ENCODE measurements at places on chromosomes 3 and 15.

DNA sequence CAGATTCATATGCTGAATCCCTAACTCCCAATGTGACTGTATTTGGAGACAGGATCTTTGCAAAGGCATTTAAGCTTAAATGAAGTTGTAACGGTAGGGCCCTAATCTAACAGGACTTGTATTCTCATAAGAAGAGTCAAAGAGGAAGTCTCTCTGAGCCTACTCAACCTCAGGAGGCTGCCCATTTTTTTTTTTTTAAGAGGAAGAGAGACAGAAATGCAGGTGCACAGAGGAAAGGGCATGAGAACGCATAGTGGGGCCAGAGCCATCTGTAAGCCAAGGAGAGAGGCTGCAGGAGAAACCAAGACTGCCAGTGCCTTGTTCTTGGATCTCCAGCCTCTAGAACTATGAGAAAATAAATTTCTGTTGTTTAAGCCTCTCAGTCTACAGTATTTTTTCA lies 28.4 kb downstream of the ZNF860 start:
- DNase-seq = no peak

DNA sequence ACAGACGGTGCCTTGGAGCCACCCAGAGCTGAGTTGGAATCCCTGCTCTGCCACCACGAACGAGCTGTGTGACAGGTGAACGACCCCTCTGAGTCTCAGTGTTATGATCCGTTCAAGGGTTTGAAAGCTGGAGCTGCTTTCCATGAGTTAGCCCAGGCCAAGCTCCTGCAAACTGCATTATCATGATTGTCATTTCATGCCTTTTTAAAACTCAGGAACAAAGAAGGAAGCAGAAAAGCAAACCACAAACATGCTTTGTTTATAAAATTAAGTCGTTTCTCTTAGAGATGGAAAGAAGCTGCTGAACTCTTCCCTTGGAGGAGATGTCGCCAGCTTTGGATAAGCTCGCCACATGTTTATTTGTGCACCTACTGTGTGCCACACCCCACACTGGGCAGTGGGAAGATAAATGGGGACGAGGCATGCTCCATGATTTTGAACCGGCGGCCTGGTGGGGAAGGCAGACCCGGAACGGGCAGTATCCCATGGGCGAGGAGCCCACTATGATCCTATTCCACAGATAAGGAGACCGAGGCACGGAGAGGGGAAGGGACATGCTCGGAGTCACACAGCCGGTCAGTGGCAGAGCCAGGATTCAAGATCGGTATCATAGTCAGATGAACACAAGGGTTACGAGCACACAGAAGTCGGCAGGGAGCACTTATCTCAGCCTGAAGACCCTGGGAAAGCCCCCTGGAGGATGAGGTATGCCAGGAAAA lies 15.9 kb downstream of the HRH1 start:
- no peak for DNase-seq

DNA sequence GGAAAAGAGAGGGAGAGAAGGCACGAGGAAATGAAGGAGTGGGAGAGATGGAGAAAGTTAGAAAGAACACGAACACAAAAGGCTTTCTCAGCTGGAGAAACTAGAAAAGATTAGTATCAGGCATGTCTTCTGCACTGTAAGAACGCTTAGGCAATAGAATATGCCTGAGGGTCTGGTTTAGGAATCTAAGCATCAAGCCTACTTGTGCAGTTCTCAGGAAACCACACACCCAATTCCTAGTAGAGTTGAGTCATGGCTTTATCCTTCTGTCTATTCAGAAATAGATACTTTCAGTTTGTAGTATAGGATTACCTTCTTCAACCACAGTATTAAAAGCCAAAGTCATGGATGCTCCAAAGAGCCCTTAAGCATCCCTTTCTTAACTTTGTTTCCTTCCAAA lies 969.4 kb downstream of the NTRK3 start:
- DNase-seq = no peak

- no peak for DNase-seq
These were observed 20.7 kb upstream of the SSR3 start for GRCh38 chr3:156575641-156576040.

DNA sequence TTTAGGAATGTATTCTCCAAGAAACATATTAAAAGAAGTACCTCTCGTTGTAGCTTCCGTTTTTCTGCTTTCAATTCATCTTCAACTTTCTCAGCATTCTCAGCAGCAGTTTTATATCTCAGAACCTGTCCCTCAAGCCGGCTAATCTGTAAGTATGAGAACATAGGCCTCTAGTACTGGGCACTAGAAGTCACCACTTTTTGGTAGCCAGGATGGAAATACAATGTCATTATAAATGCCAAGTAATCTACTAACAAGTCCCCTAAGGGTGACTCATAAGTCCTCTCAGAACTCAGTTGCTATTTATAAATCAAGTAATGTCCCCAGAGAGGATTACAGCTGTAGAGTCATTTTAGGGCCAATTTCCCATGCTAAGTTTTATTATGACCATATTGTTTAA lies 61.1 kb downstream of the MLH1 start:
- DNase-seq = no peak

- DNase-seq = no peak
These were observed 12.1 kb downstream of the PRKCD start for GRCh38 chr3:53173107-53173506.

DNA sequence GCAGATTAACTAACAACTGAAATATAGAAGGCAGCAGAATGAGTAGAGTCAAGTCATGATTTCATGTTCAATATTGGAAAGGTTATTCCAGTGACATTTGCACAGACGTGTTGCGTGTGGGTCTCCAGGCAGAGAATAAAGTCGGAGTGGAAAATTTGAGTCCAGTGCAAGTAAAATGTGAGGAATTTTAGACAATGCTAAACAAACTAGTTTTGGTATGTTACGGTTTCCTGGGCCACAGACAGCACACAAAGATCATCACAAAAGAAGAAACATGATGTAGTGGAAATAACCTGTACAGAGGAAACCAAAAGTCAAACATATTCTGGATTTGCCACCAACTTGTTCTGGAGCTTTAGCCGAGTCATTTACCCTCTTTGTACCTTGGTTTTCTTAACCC lies 367 bp downstream of the OR4F6 start:
- no peak for DNase-seq

DNA sequence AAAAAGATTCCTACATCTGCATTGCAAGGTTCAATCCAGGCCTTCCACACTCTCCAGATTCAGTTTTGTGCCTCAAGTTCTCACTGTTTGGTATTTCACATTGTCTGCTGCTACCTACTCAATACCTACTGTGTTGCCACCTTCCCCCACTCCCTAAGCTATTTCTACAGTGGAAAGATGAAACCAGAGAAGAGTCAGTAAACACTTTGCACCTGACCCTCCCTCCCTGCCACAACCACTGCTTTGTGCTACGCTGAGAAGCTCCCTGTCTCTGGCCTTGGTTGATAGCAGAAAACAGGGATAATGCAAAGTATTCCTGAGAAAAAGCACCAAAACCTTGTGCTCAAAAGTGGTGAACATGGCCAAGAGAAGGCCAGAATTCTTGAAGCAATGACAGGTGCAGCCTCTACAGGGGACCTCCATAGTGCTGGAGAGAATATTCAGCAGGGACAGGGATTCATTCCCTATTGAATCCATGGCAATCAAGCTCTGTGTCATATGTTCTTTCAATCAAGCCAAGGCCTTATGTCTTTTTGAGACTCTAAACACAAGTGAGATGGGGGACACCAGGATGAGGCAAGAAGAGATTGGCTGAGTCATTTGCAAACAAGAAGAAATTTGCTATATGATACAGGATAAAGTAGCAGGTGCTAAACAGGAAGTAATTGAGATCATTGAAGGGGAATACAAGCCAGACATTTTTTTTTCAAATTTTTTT lies 83.5 kb upstream of the LIPC start:
- no peak for DNase-seq

DNA sequence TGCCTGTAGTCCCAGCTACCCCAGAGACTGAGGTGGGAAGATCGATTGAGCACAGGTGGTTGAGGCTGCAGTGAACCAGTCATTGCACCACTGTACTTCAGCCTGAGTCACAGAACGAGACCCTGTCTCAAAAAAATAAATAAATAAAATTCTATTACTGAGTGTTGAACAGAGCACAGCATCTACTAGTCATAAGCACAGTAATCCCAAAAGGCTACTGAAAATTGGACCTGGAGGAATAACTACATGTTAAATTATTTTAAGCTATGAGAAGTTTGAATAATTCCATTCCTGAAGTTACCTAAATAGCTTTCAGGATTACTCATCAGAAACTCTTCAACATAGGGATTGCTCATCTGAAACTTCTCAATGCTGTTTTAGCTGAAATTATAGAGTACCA lies 43.4 kb downstream of the ARMC8 start:
- DNase-seq = no peak

DNA sequence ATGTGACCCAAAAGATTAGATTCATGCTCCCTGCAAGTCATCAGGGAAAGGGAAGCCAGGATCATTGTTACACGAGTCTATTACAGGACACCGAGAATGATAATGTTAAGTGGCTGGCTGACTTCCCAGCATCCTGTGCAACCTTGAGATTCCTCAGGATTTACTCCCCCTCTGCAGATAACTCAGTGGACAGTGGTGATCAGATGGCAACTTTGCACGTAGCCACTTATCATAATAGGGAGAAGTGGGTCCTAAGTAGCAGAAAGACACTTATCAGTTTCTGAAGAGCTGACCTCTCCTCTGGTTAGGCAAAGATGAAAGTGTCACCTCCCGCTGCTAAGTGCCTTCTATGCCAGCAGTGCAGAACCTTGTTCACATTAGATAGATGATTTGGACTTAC lies 6.7 kb upstream of the TMPRSS7 start:
- DNase-seq = no peak

- no peak for DNase-seq
These were observed at the start of gene HESX1 for GRCh38 chr3:57199895-57200297. TSS of gene HESX1 (minus strand) at chr3:57199978. CDS start at chr3:57199918, 60 bp downstream.

DNA sequence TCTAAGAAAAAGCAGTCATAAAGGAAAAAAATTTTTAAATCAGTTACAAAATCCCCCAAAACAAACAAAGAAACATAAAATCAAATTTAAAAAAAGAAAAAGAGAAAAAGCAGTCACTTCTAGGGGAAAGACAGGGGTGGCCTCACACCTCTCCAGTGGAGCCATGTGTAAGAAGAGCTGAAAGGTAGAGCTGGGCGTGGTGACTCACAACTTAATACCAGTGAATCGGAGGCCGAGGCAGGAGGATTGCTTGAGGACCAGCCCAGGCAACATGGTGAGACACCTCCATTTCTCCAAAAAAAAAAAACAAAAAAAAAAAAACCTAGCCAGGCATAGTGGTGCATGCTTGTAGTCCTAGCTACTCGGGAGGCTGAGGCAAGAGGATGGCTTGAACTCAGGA lies 14.7 kb downstream of the MESD start:
- DNase-seq = no peak

- DNase-seq = no peak
These were observed 10.3 kb downstream of the STOML1 start for GRCh38 chr15:73981761-73982221.

GRCh38 chr15:73050561-73051295 lies 1.5 kb upstream of the NEO1 start:
- no peak for DNase-seq

All from T-helper 2 cell (primary cell).